Activated naive CD4-positive, alpha-beta T cell treated with anti-CD3 and anti-CD28 coated beads for 36 hours (primary cell): ENCODE measurements at places on chromosomes 11 and 22.

DNA sequence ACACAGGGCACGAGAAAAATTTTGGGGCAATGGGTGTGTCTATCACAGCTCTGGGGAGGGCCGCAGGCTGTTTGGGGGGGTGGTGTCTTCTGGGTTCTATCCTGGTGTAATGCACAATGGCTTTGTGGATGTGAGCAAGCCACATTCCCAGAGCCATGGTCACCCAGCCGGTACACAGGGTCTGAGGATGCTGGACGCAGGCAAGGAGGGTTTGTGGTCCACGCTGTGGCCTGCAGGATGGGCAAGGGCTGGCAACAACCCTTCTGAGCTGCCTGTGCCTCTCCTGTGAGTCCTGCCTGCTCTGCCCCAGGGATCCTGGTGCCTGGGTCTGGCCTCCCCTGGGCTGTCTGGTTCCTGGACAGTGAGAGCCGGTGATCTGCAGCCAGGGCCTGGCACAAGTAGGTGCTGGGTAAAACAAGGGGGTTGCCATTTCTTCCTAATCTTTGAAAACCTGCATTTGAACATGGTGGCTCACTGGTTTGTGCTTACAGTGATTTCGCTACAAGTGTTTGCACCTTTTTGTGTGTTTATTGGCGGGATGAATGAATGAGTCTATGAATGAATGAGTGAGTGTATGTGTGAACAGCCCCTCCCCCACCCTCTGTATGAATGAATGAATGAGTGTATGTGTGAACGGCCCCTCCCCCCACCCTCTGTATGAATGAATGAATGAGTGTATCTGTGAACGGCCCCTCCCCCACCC, 4.4 kb upstream of the MRPL23 start:
- no peak for DNase-seq

DNA sequence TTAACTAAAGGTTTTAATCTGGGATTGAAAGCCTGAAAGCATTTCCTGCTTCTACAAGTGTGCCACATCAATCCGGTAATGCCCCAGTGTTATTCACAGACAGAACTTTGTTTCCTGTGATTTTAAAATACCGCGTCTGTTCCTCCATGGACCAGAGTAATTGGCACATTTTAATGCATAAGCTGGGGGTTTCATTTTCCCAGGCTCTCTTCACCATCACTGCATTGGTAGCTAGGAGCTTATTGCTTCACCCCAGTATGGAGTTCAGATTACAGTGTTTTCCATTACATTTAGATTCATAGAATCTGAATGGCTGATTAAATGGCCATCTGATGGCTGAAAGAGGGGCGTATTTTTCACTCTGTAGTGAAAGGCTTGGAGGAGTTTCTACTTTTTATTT, 25.7 kb upstream of the CRTAM start:
- no peak for DNase-seq

- no peak for DNase-seq
These were observed 19.6 kb downstream of the FGF3 start for GRCh38 chr11:69799582-69799981.

GRCh38 chr11:130526846-130527245, 78.4 kb downstream of the ADAMTS15 start:
- no peak for DNase-seq

DNA sequence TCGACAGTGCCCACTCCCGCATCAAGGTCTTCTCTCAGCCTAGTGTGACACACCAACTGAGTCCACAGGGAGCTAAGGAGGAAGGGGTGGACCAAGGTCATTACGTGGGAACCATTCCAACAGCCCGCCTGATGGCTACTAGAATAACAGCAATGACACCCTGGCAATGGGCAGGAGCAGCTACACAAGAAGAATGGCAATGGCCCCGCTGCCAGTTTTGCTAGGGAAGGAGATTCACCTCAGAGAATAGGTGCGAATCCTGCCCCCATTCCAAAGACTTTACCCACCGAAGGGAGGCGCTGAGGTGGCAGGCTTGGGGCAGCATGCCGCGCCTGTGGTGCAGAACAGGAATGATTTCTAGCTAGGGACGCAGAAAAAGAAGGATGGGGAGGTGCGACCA, 9.1 kb downstream of the WT1 start:
- DNase-seq, result no peak

GRCh38 chr11:42271306-42271705, 811.9 kb upstream of the LRRC4C start:
- no peak for DNase-seq

- DNase-seq, result no peak
These were observed 10.5 kb downstream of the PTDSS2 start for GRCh38 chr11:460331-461199.

- DNase-seq, result no peak
These were observed 1.9 kb downstream of the SWAP70 start for GRCh38 chr11:9665749-9666148.

GRCh38 chr11:115391598-115391997, 112.6 kb downstream of the CADM1 start:
- no peak for DNase-seq

GRCh38 chr11:115612046-115612730, 108.0 kb upstream of the CADM1 start:
- DNase-seq, result no peak

- no peak for DNase-seq
These were observed 114.5 kb downstream of the FEZ1 start for GRCh38 chr11:125381499-125382044.

GRCh38 chr22:26194313-26194712, 25.1 kb downstream of the SEZ6L start:
- no peak for DNase-seq

- DNase-seq, result no peak
These were observed 68.9 kb downstream of the USP35 start for GRCh38 chr11:78257654-78258053.

DNA sequence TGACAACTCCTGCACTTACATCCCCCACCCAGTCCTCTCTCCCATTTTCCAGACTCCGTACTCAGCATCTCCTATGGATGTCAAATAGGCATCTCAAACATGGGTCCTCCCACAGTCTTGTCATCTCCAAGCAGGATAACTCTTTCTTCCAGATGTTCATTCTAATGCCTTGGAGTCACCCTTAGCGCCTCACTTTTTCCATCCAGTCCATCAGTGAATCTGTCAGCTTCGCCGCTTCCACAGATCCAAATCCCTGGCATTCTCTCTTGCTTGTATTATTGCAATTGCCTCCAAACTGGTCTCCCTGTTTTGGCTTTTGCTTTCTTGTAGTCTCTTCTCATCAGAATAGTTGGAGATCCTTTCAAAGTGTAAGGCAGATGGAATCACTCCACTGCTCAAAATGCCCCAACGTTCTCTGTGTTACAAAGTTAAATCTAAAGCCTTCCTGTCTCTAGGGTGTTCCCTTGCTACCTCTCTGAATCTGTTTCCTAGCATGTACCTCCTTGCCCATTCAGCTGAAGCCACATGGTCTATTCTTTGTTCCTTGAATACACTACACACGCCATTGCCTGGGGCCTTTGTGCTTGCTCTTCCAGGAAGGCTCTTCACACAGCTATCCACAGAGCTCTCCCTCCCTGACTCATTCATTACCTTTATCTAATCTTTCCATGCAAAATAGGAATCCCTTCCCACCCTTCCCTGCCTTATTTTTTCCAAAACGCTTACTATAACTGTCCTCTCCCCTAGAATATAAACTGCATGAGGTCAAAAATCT, 64.8 kb downstream of the UBASH3B start:
- no peak for DNase-seq

DNA sequence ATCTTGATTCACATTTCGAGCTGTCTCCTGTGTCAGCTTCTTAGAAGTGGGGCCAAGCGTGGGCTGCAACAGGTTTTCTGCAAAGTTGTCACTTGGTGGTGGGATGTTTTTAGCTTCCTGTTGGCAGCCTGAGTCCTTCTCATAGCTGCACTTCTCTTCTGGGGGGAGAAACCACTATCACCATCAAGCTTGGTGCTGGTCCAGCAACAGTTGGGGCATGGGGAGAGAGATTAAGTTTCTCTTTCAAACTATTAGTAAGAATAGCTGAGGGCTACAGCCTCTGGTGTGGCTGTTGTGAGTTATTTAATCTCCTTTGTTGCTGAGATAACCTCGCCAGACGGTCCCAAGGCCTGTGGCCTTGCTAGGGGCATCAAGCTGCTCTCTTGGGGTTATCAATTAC, 123.3 kb upstream of the CRYBB3 start:
- DNase-seq, result peak; percentile 82

DNA sequence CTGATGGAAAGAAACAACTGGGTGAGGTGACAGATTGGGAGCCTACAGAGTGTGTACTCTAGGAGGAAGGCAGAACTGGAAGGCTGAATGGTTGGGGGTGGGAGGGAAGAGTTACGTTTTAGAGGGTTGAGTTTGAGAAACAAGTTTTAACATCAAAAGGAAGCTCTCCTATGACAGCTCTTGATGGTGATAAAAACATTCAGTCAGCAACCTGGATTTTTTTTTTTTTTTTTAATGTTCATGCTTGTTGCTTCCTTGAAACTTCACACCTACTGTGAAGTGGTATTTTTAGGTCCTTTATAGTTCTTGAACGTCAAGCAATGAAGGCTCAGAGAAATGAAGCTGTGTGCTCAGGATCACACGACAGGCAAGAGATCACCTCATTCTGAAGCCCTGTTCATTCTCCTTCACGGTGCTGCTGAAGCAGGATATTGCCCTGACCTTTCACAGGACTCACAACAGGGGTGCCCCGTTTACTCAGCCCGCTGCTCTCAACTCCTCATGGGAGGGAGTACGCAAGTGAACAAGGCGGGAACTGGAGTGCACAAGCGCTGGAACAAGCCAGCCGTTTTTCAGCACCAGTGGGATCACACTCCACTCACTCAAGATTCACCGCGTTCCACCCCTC, 1.6 kb upstream of the TMEM109 start:
- peak; percentile 69 for DNase-seq

GRCh38 chr11:68916439-68916838, 12.7 kb downstream of the IGHMBP2 start:
- DNase-seq, result no peak

DNA sequence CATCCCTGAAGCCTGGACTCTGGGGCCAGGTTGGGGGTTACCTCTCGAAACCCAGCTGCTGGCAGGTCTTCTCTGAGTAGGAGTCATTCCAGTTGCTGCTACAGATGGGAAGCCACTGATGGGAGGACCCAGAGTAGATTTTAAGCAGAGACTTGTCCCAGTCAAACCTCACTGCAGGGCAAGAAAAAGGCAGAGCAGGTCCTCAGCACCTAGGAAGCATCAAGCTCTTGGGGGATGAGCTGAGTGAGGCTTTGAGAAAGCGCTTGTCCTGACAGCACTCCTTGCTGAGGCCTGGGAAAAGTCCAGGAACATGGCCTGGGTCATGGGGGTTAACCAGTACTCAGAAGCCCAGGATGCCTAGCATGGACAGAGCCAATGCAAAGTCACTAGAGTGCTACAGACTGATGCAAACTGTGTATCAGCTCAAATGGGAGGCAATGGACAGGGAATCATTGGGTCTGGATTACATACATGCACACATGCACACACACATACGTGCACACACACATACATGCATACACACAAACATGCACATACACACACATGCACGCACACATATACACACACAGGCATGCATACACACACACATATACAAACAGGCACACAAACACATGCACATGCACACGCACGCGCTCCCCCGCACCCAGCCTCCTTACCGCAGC, 15.3 kb downstream of the TMPRSS13 start:
- DNase-seq, result no peak

DNA sequence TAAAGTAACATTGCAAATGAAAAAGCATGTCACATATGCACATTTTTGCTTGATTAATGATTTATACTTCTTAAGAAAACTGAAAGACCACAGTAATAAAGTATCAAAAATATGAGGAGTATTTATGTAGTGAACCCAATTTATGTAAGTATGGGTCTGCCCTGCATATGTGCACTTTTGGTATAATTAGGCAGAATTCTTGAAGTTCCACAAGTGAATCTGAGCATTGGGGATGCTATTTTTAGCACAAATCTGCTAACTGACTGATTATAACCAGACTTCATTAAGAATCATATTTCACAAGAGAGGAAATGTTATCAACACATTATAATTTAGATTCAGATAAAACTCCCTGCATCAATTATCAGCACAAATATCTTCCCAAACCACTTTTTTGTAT, 407.1 kb upstream of the LRRC4C start:
- DNase-seq, result no peak

GRCh38 chr22:22785316-22786065, 102.1 kb upstream of the IGLL5 start:
- DNase-seq, result no peak

GRCh38 chr11:5712507-5712906, 22.9 kb downstream of the TRIM22 start:
- DNase-seq, result no peak

- no peak for DNase-seq
These were observed 942 bp upstream of the TSPAN18 start for GRCh38 chr11:44725757-44726282.

- no peak for DNase-seq
These were observed 745.0 kb downstream of the NTM start for GRCh38 chr11:132115454-132115853.

- DNase-seq, result peak; percentile 21
These were observed 847 bp downstream of the ME3 start for GRCh38 chr11:86671531-86672006.

- peak; percentile 3 for DNase-seq
These were observed 122.5 kb downstream of the KCNQ1OT1 start for GRCh38 chr11:2577031-2577990.

DNA sequence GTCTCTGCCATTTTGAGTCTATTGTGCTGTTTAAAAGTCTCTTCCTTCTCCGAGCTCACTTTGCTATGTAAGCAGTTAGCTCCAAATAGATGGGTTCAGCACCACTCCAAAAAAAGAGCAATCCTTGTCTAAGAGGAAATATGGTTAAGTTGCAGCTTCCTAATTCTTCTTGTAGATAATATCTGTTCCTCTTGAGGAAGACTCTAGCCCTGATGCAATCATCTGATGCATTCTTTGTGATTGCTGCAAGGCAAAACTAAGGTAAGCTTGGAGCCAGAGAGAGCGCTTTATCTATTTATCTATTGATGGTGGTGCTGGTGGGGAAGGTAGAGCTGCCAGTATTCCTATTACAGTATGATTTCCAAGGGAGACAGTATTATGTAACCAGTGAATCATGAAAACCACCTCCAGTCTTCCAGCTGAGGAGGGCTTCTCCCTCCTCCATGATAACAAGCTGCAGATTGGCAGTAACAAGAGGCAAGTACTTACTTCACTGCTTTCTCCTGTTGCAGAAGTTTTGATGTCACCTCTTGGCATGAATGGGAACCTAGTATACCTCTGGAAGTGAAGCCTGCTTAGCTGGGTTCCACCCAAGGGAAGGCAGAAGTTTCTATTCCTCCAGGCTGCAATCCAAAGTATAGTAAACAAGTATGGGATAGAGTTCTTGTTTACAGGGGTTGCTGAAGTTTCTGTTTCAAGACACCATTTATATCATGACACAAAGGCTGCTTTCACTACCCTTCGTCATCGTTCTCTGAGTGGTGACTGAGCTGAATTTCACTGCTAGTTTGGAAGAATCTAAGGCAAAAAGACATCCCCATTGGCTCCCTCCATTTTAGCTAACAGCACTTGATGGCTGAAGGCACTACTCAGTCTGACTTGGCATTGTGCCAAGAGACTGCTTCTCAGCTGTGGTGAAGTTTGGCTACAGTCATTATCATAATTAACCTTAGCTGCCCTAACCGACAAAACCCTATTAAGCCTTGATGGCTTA, 49.7 kb downstream of the FDX1 start:
- DNase-seq, result no peak
